ENCODE measurements at places on chromosomes 16 and 17.

- DNase-seq, result peak; percentile 76
Observed at GRCh38 chr17:47742319-47743181, 9.5 kb downstream of the TBX21 start.

DNA sequence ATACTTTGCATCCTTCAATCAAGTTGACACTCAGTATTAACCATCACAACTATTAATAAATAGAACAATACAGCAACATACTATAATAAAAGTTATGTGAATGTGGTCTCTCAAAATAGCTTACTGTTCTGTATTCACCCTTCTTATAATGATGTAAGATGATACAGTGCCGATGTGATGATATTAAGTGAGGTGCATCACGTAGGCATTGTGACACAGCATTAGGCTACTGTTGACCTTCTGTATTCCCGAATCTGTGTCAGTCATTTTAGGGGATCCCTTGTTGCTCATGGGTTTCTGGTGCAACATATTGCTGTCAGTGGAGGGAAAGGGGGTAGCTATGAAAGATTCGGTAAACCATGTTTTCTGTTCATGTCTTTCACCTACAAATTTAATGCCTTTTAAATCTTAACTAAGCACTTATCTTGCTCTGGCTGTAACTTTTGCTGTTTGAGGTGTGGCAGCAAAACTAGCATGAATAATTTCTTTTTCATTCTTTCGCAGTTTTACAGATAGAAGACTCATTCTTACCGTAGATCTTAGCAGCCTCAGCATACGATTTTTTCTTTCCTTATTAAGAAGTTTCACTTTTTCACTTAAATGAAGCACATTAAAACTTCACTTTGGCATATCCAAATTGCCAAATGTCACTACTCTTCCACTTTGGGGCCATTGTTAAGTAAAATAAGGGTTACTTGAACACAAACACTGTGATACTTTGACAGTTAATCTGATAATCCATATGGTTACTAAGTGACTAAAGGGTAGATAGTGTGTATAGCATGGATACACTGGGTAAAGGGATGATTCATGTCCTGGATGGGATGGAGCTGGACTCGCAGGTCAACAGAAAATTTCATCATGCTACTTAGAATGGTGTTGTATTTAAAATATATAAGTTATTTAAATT is 29.6 kb downstream of the NFAT5 start:
- no peak for DNase-seq

DNA sequence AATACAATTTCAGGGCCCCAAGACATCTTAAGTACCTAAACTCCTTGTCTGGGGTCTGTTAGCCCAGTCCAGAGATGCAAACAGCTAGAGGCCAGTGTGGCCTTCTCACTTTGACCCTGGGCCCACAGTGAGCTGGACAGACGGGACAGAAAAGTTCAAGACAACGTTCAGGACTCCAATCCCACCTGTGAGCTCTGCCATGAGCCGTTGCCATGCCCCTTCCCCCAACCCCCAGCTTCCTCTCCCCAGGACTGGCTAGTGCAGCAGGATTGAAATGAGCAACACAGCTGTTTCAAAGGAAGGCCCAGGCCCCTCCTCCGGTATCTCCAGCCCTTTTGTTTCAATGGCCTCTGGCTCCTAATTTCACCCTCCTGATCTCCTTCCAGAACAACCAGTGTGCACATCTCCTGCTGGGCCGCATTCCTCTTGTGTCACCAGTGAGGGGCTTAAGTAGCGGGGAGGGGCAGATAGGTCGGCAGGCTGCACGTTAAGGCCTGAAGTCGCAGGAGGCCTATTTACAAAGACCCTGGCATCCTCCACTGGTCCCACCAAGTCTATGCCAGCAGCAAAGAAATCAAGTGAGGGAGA is 11.3 kb downstream of the AXIN2 start:
- no peak for DNase-seq

GRCh38 chr17:75808549-75808904 is 23.9 kb downstream of the UNK start:
- DNase-seq, result no peak

- no peak for DNase-seq
Observed at GRCh38 chr16:3734758-3735221, 17.5 kb upstream of the TRAP1 start.
